CD4-positive, alpha-beta T cell treated with Interferon gamma for 1 hour (primary cell): ENCODE measurements at places on chromosomes 13 and 19.

GRCh38 chr13:29707876-29708543 lies 112.5 kb upstream of the SLC7A1 start:
- peak; percentile 33 for DNase-seq

GRCh38 chr13:75636436-75637180 lies 478 bp downstream of the LMO7 start:
- DNase-seq, result peak; percentile 29

- no peak for DNase-seq
Observed at GRCh38 chr13:40781717-40782116, 7.7 kb upstream of the SLC25A15 start.

GRCh38 chr19:6660930-6661329 lies 9.0 kb downstream of the TNFSF14 start:
- DNase-seq, result no peak
